Colonic mucosa (tissue), 4 donors: ENCODE measurements at places on chromosomes 2 and 18.

- DNase-seq, result no peak
- no peak overlapping the region for H3K27ac ChIP-seq
Measured at GRCh38 chr2:112673008-112673407, 27.3 kb downstream of the SLC20A1 start.

- no peak overlapping the region for H3K4me3 ChIP-seq
- H3K36me3 ChIP-seq, result no peaks in the 10 kb centered on the region
- H3K4me1 ChIP-seq, result no peaks in the 10 kb centered on the region
- no peak overlapping the region for H3K27ac ChIP-seq
- no peak for DNase-seq
Measured at GRCh38 chr2:5886462-5886861, 194.3 kb downstream of the SOX11 start.

DNA sequence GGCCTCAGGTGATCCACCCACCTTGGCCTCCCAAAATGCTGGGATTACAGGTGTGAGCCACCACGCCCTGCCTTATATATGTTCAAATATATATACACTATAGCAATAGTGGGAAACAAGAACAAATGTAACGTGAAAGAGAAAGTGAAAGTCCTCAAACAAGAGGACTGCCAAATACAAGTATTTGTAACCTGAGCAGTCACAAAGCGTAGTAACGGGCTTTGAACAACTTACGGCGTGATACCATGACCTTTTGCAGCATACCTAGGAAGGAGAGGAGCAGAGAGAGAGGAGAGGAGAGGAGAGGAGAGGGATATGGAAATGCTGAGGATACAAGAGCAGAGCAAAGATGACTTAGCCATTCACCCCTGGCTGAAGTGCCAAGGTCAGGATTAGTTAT, 113.8 kb upstream of the RGPD4 start:
- H3K4me1 ChIP-seq, result no peaks in the 10 kb centered on the region
- no peak overlapping the region for H3K4me3 ChIP-seq
- H3K27ac ChIP-seq, result no peak overlapping the region
- H3K27me3 ChIP-seq, result no peaks in the 10 kb centered on the region
- no peak for DNase-seq

- no peak for DNase-seq
- peaks cover 9% of the 10 kb centered on the region for H3K4me1 ChIP-seq
- no peak overlapping the region for H3K4me3 ChIP-seq
- H3K27me3 ChIP-seq, result no peaks in the 10 kb centered on the region
- H3K27ac ChIP-seq, result no peak overlapping the region
- H3K36me3 ChIP-seq, result no peaks in the 10 kb centered on the region
Measured at GRCh38 chr2:240893363-240893844, 2.6 kb downstream of the MAB21L4 start.

DNA sequence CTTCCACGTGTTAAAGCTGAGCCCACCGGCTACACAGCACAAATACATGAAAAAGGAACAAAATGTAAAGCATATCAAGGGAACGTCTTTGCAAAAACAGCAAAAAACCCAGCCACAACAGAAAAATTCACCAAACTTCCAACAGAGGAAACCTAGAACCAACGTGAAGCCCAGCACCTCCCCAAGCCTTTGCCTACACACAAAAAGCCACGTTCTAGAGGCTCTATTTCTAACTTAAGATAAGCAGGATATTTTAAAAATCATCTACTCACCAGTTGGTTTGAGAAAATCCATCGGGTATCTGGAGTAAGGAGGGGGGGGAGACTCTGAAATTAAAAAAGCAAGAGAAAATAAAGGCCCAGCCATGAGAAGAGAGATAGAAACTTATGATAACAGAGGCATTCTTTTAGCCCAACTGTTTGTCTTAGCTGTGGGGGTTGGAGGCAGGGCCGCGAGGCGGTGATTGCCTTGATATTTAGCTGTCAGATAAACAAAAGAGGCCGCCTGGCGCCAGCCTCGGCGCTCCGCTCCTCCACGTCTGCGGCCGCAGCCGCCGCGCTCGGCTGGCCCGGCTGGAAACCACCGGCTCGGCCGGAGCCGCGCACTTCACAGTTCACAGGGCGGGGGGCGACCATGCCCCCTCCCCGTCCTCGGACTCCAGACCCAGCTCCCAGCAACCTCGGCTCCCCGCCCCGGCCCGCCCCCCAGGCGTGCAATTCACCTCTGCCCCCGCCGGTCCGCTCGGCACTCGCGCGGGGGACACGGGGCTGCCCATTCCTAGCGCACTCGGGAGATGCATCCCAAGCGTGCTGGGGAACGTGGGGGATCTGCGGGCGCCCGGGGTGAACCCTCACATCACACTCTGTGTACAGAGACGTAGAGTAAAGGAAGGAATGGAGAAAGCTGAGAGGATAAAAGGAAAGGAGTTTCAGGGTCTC, 2.4 kb downstream of the SMAD7 start:
- peaks cover 33% of the 10 kb centered on the region for H3K4me1 ChIP-seq
- peak; percentile 76 for DNase-seq
- no peaks in the 10 kb centered on the region for H3K27me3 ChIP-seq
- peak overlapping the region; percentile 99 for H3K27ac ChIP-seq
